ENCODE measurements at places on chromosomes 3 and 15.

- no peak for DNase-seq
These were observed 18.5 kb downstream of the LIMD1 start for GRCh38 chr3:45612918-45613602.

DNA sequence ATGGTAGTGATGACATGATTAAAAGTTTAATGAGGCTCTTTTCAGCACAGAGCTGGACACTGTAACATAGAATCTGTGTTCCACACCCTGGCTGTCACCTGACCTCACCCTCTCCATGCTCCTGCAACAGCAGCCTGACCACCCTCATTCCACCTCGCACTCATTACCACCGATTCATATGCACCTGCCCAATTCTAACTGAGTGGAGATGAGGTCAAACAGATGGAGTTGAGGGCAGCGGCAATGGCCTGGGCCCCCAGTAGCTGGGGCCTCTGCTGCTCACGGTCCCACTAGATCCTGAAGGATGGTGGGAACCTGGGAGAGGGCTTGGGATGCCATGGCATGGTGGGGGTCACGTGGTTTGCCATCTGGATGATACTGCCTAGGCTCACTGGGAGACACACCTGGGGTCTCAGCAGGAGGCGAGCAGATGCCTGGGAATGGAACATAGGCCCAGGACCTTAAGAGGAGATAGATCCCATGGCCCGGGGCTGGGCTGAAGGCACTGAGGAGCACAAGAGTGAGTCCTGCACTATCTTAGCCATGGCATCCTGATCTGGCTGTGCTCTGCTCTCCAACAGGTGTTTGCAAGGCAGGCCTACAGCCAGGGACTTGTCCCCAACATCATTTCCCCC, 1.3 kb downstream of the SCN5A start:
- no peak for DNase-seq

DNA sequence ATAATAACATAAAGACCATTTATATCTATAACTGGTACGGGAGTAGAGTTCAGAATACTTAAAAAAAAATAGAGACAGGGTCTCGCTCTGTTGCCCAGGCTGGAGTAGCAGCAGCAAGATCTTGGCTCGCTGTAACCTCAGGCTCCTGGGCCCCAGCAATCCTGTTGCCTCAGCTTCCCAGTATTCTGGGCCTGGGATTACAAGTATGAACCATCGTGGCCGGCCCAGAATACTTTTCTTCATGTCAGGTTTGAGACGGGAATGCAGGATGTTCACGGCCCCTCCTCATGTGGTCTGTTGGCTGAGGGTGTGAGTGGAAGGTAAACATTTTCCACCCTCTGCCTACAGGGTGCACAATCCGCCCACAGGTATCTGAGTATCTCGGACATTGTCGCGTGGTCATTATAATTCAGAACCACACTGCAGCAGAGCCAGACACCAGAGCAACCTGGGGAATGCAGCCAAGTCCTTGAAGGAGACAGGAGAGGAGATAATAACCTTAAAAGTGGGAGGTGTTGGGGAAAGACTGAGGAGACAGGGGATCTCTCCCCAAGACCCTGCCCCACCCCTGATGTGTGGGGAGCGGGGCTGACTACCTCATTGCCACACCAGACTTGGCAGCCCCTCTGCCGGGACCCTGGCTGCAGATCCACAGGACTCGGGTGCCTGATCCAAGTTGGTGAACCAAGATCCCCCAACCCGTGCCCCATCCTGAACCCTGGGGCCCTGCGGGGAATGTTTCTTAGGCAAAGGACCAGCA, 106.8 kb downstream of the ADCY5 start:
- DNase-seq, result no peak

DNA sequence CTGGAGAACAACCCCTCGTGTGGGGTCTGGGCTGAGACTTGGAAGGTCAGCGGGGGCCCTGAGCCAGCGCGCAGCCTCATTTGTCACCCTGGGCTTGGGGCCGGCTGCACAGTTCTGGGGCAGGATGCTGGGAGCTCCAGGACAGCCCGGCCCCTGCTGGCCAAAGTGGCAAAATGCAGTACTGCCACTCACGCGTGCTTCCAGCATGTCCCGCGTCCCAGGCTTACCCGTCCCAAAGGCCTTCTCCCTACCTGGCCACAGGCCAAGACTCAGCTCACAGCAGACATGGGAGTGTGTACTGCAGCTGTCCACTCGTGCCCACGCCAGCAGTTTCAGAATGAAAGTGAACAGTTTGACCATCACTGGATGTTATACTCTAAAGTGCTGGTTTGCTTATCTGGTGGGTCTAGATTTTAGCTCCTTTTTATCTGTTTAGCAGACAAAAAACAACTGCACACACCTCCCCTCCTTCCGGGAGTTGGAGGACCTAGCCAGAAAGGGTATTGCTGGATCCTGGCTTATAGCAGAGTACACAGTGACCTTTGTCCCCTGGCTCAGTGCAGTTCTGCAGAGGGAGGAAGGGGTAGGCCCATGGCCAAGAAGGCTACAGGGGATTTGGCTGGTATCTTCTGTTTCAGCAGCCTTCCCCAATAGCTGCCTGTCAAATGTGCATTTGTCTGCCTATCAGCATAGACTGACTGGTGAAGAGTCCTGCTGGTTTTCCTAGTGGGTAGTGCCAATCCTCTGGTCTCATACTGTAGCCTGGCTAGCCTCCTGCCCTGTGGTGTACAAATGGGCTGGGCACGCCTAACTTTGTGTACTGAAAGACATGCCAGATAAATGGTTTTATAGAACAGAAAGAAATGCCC, 23.2 kb upstream of the IP6K2 start:
- DNase-seq, result no peak

DNA sequence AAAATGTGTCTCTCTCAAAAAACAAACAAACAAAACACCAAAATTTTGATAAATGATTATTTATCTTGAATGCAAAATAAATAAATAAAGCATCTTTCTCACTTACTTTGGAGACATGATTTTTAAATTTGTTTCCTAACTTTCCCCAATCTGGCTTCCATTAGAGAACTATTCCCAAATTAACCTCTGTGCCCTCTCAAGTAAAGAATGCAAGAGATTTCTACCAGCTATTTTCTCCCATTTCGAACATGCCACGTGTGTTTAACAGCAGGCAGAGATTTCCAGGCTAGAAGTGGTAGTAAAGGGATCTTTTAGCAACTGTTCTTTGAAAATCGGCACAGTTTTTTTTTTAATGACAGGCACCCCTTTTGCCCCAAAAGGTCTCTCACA, 269.1 kb downstream of the SHQ1 start:
- DNase-seq, result no peak

- DNase-seq, result no peak
These were observed 261.7 kb downstream of the PLOD2 start for GRCh38 chr3:145899241-145899640.

DNA sequence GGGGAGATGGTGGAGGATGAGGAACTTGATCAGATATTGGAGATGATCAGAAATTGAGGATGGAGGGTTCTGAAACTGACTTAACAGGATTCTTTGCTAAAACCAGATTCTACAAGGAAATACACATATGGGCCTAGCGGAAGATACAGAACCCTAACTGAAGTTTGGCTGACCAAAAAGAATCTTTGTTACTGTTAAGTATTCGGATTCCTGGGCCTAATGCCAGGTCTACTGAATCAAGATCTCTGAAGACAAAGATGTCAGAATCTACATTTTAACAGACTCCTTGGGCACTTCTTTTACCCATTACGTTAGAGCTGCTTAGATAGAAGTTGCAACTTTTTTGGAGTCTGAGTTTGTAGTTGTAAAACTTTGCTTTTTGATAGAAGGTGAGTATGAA, 137.7 kb downstream of the FNDC3B start:
- DNase-seq, result no peak

- DNase-seq, result no peak
These were observed 201.6 kb downstream of the IGSF11 start for GRCh38 chr3:118833075-118833474.

DNA sequence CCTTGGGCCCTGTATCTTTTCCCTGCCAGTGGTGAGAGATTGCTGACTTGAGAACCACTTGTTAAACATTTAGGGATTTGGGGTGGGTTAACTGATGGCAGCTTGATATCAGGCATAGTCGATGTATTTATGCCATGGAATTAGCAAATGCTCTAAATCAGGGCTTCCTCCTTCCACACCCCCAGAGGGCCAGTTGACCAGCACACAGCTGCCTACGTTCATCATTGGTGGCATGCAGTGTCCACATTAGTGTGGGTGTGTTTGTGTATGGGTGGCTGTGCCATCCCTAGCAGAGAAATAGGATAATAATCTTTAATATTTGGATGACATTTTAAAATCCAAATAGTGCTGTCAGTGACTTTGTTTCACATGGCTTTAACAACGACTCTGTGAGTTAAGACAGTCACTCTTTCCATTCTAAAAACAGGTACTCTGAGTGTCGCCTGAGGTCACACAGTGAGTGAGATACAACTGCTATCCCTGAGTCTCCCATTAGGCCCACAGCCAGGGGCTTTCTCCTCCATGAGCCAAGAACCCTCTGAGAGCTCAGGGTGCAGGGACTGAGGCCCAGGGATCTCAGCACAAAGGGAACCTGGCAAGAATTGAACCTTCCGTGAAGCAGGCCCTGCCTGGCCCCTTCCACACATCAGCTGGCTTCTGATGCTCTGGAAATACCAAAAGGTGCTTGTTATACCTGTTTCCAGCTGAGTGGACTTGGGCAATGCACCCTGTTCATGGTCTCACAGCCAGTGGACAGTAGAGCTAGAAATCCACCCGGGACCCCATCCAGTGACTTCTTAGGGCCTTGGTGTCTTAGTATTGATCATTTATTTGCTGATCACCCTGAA, 4.3 kb upstream of the LTF start:
- no peak for DNase-seq

DNA sequence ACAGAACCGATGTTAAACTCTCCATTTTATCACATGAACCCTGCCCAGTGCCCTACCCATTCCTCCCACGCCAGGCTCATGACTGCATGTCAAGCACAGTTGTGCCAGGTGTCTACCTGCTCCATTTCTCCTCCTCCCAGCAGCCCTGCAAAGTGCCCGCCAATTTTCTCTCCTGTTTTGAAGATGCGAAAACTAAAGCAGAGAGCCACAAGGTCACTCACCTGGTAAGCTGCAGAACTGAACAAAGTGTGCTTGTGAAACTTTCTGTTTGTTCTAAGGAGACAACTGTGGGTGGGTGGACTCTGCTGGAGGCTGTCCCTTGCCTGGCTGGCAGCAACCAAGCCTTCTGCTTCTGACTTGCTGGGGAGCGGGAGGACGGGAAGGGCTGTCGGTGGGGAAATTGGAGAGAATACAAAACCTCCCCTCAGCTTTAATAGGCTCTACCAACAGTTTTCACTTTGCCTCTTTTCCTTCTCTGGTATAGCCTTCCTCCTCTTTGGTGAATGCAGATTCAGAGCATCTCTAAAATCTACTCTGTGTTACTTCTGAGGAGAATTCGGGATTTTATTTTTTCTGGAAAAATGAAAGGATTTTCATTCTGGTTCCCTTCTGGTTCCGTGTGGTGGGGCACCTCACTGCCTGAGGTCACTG, 23.0 kb downstream of the LIMD1 start:
- no peak for DNase-seq

DNA sequence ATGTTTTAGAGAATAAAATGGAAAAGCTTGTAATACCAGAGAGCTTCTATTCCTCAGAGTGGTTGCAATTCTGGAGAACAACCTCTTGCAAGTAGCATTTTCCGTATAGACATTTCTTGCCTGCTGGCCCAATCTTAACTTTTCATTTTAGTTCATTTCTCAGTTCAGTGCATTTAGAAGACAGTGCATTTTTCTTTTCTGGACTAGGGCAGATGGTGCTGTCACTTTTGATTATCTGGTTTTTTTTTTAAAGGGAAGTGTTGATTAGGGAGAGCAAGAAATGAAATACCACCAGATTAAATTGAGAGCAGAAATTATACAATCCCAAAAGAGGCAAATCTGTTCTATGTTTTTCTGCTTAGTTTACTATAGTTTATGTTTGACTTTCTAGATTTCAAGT, 172.7 kb downstream of the GHSR start:
- no peak for DNase-seq

DNA sequence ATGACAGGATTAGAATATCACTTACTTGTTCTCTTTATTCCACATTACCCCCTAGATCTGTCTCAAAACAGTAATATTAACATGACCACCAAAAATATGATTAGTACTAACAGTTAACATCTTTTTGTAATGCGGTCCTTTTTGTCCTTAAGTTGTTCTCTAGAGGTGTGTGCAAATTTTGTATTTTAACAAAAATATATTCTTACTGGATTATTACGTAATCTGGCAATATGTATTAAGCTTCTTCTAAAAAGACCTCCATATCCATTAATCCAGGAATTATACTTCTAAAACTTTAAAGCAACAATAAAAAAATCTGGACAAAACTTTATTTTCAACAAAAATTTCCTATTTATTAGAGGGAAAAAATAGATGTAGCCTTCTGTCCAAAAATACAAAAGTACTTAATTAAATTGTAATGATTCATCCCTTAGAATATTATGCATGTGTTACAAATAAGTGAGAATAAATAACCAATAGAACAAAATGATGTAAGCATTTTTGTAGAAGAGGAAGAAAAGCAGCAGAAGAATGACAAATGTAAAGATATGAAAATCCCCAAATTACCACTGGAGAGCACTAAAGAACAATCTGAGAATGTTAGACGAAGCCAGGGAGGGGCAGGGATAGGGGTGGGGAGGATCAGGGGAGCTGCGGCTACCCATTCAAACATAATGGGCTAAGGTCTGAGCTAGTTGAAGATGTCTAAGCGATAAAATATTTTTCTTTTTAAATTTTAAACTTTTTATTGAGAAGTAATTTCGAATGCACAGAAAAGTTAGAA, 945.6 kb downstream of the MCTP2 start:
- no peak for DNase-seq

DNA sequence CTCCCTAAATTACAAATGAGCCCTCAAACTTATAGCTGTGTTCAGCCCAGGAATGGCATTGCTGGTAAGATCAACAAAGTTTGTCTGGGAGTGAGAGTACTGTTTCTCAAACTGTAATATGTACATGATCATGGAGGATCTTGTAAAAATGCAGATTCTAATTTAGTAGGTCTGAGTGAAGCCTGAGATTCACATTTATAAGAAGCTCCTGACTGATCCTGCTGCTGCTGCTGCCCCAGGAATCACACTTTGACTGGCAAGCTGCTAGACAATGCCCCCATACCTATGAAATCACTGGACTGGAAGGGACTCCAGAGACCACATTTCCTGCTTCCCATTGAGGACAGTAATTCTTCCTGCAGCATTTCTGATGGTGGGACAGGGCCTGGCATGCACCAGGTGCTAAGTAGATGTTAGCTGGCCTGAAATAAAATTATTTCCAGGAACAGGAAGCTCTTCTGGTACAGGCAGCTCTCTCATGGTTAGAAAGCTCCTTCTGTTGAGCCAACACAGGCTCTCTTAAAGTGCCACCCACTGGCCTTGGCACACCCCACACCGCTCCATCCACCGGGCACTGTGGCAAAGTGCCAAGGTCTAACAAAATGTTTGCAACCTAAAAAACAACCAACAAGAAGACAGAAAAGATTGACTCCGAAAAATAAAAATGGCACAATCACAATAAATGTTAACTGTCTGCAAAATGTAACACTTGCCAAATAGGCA, 36.7 kb upstream of the ZNF710 start:
- no peak for DNase-seq

DNA sequence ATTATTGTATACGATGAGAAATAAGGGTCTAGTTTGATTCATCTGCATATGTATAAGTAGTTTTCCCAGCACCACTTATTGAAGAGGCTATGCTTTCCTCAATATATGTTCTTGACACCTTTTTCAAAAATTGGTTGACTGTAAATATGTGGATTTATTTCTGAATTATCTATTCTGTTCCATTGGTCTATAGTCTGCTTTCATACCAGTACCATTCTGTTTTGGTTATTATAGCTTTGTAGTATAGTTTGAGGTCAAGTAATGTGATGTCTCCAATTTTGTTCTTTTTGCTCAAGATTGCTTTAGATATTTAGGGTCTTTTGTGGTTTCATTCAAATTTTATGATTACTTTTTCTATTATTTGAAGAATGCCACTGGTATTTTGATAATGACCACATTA, 103.8 kb upstream of the LIPC start:
- no peak for DNase-seq
